Stimulated activated CD8-positive, alpha-beta memory T cell treated with anti-CD3 and anti-CD28 coated beads, Interleukin-7, amount 100 ng/mL, for 1 hour (primary cell): ENCODE measurements at places on chromosomes 1 and 21.

GRCh38 chr1:11320153-11320936 lies 47.3 kb downstream of the UBIAD1 start:
- peak; percentile 13 for DNase-seq

DNA sequence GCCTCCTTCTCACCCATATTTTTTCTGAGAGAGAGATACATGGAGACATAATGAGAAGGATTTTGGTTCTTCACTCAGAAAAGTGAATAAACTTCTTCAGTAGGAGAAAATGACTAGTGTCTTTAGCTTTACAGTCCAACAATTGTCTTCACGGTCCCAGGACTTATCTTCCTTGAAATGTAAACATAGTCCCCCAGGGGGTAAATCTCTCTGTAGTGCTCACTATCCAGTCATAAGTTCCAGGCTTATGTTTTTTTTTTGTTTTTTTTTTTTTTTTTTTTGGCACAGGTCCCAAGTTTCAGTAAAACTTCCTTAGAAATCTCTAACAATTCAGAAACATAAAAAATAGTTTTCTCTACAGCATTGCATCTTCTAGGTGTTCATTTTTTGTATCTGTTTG lies 890.2 kb upstream of the B3GALT2 start:
- DNase-seq = no peak

- DNase-seq = no peak
Observed at GRCh38 chr1:62012836-62013235, 181.8 kb upstream of the L1TD1 start.

- DNase-seq = no peak
Observed at GRCh38 chr1:12302798-12303447, 73.1 kb downstream of the VPS13D start.

DNA sequence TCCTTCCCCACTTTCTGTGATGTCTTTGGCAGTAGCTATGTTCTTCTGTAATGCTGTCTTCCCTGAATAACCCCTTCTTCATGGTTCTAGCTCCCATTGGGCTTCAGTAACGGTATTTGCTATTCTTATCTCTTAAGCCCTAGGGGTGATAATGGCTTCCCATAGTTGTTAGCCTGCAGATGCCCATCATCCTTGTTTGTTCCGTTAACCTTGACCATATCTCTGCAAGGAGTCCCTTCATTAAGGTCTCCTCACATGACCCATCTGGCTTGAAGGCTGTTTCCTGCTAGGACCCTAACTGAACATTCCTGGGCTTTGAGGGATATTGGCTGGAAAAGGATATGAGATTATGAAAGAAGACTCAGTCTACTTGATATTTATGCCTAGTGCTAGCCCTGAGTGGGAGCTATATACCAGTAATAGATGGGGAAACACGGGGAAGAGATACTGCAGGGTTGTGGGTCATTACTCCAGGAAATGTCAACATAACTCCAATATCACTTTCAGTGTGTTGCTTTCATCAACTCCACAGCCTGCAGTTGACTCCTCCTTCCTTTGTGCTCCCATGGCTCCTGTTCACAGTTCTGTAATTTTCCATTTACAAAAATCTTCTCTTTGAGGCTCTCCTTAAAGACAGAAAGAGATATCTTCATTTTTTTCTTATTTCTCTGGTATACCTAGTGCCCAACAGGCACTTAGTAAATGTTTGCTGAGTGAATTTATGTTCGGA lies 2.5 kb downstream of the MR1 start:
- DNase-seq = no peak

- no peak for DNase-seq
Observed at GRCh38 chr21:21341041-21341440, 342.8 kb downstream of the NCAM2 start.

- no peak for DNase-seq
Observed at GRCh38 chr1:221712198-221712684, 29.6 kb downstream of the DUSP10 start.

DNA sequence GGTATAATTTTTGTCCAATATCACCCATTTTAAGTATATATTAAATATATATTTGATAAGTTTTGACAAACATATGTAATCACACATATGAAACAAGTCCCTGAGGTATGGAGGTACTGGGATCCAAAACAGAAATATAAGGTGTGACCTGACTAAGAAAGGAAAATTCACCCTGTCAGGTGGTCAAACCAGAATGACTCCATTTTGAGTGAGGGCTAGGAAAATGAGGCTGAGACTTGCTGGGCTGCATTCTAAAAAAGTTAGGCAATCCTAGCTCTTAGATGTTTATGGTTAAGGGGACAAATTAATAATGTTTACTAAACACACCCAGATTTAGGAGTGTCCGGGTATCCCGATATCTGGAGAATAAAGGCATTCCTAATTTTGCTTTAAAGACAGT lies 11.6 kb upstream of the SLC19A2 start:
- no peak for DNase-seq

- no peak for DNase-seq
Observed at GRCh38 chr1:36699113-36699911, 216.6 kb upstream of the CSF3R start.

DNA sequence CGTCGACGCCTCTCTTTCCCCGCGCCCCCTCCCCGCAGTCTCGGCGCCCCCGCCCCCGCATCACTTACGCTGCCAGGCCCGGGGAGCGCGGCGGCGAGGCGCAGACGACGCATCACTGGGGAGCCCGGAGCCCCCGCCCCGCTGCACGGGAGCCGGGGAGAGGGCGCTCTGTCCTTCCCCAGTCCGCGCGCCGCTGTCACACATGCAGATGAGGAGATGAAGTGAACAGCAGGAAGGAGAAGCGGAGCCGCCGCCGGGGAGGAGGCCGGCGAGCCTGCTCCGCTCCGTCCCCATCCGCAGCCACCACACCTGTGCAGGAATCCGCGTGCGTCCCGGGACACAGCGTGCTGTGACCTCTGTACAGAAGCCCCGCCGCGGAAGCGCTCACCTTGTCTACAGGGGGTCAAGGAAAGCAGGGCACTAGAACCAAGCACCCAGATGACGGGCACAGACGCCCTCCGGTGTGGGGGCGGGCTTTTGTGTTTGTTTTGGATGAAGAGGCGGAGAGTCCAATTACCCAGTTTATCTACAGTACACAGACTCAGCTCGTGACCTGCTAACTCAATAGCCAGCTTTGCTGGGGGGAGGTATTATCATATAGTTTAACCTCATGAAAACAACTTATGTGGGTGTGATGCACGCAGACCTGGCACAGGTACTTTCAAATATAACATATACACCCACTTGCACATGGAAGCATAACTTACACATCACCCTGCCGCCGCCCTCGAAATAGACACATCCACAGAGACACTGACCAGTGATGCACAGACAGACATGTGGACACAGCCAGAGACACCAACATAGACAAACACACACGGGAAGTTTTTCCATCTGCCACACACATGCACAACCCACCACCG lies 12.4 kb downstream of the KLHDC8A start:
- DNase-seq = no peak

DNA sequence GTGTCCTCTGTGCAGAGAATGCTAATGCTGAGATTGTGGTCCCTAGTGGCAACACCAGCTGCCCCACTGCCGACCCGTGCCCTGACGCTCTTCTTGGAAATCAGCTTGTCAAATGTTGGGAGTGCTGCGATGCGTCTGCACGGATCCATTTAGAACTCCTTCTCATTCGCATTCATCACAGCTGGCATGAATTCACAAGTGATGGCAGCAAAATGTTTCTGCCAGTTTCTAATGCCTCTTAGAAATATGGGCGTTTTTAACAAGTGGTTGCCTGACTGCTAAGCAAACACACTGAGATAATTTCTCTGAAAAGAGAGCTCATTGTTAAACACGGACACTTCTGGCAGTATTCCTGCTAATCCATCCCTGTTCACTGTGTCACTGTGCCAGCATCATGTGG lies 131.9 kb upstream of the KCNJ6 start:
- DNase-seq = no peak

DNA sequence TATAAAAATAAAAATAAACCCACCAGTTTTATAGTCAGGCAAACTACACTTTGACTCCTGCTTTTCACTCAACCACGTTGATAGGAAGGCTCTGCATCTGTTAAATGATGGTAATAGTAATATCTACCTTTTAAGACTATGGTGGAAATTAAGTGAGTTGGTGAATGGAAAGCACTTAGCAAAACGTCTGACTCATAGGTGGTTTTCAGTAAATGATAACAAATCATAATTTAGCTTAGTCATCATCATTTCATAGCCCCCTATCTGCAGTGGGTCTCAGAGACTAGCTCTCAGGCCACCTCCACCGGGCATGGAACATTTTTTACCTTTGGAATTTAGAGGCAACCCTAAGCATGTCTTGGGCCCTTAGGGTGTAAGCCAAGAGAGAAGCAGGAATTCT lies 160.0 kb downstream of the PDE4B start:
- DNase-seq = no peak

GRCh38 chr1:228081578-228082213 lies 812 bp upstream of the ARF1 start:
- DNase-seq = no peak

- DNase-seq = peak; percentile 9
Observed at GRCh38 chr1:7842517-7842916, 10.3 kb downstream of the UTS2 start.

GRCh38 chr21:42683371-42684108 lies 30.1 kb downstream of the PDE9A start:
- no peak for DNase-seq

DNA sequence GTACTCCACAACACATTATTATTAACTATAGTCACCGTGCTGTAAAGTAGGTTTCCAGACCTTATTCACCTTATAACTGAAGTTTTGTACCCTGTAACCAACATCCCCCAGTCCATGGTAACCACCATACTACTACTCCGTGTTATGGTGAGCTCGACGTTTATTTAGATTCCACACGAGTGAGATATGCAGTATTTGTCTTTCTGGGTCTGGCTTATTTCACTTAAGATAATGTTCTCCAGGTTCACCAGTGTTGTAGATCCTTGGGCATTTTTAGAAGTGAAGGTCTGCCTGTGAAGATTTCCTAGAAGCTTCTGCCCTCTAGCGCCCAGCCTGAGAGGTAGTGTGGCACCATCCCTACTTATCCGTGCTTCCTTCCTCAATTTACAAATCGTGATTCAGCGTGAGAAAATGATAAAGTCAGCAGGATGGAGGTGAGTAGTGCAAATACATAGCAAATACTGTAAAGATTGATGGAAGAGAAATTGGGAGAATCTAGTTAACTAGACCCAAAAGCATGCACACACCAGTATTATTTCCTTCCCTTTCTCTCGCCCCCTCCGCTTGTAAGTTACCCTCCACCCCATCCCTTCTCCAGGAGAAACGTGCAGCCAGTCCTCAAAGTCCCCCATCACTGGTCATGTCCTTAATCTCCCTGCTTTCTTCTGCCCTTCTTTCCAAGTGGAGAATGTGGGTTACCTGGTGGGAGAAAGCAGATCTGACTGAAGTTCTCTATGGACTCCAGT lies 36.0 kb upstream of the DISC1 start:
- DNase-seq = no peak

GRCh38 chr1:39695016-39695415 lies 3.8 kb upstream of the HPCAL4 start:
- DNase-seq = no peak

DNA sequence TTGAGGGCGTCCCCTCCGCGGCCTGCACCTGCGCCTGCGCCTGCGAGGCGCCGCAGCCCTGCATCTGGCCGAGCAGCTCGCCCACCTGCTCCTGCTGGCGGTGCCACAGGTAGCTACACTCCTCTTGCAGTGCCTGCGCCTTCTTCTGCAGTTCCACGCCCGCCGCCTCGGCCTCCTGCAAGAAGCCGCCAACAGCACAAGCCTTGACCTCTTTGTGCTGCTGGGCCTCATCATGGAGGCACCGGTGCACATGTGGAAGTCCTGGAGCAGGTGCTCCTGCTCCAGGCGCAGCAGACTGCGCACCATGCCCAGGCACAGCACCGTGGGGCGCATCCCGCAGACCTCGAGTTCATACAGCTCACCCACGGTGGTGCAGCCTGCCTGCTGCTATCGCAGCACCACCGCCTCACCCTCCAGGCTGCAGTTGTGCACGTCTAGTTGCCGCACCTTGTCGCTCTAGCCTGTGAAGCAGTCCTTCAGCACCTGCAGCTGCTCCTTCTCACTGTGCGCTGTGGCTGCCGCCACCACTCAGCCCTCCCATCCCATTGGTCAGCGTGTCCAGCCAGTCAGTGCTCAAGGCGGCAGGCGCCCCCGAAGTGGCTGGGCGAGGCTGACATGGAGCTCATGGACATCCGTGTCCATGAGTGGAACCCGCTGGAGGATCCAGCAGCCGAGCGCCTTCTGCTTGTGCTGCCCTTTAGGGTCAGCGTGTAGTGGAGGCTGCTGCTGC lies 12.2 kb upstream of the CD2 start:
- DNase-seq = no peak

DNA sequence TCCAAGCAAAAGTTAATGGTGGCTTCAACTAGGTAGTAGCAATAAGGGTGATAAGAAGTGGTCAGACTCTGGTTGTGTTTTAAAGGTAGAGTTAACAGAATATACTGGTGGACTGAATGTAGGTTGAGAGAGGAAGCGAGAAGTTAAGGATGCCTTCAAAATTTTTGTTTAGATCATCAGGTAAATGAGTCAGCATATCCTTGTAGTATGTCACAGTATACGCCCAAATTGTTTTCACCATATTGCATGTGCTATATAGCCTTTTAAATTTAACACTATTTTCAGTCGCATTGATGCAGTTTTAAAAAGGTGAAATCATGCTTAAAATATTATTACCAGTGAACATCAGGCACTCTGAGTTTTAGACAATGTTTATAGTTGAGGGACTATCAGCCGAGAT lies 74.6 kb downstream of the RBM11 start:
- DNase-seq = no peak

DNA sequence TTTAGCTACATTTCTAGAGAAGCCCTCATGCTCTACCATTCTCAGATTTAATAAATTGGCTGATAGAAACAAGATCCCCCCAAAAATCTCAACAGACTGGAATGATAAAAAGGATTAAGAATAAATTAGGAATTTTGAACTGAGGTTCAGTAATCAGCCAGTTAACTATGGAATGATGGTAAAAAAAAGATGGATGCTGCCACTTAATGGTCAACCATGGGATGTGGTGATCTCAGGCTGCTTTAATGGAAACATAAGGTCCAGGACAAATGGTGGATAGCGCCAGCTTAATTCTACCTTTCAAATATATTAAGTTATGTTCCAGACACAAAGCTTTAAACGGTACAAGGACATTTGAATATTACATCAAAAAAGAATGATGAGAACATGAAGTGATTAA lies 49.9 kb downstream of the CCN1 start:
- no peak for DNase-seq

DNA sequence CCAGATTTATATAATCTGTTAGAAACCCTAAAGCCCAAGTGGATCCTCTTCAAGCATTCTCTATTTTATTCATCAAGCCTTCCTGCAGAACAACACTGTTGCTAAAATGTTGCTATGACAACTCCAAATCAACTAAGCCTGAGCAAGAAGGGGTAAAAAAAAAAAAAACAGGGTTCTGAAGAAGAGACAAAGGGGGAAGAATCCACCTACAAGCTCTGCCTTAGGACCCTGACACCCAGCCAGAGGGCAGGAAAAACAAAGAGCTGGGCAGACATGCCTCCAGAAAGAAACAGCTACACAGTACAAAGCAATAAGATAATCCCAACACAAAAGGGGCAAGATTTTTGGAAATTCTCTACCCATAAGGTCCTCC lies 1.3 kb downstream of the USF1 start:
- no peak for DNase-seq

GRCh38 chr1:89703469-89703868 lies 70.5 kb downstream of the LRRC8C start:
- no peak for DNase-seq

- DNase-seq = no peak
Observed at GRCh38 chr1:81484284-81484683, 316.4 kb upstream of the ADGRL2 start.
